H4 (cell line): ENCODE measurements at places on chromosomes 11 and 22.

- no peak for DNase-seq
Observed at GRCh38 chr11:114031246-114031966, 28.1 kb upstream of the ZBTB16 start.

GRCh38 chr22:36455571-36456463, 25.6 kb downstream of the TXN2 start:
- DNase-seq = no peak

- no peak for DNase-seq
Observed at GRCh38 chr11:105371311-105371710, 231.7 kb upstream of the CARD18 start.

DNA sequence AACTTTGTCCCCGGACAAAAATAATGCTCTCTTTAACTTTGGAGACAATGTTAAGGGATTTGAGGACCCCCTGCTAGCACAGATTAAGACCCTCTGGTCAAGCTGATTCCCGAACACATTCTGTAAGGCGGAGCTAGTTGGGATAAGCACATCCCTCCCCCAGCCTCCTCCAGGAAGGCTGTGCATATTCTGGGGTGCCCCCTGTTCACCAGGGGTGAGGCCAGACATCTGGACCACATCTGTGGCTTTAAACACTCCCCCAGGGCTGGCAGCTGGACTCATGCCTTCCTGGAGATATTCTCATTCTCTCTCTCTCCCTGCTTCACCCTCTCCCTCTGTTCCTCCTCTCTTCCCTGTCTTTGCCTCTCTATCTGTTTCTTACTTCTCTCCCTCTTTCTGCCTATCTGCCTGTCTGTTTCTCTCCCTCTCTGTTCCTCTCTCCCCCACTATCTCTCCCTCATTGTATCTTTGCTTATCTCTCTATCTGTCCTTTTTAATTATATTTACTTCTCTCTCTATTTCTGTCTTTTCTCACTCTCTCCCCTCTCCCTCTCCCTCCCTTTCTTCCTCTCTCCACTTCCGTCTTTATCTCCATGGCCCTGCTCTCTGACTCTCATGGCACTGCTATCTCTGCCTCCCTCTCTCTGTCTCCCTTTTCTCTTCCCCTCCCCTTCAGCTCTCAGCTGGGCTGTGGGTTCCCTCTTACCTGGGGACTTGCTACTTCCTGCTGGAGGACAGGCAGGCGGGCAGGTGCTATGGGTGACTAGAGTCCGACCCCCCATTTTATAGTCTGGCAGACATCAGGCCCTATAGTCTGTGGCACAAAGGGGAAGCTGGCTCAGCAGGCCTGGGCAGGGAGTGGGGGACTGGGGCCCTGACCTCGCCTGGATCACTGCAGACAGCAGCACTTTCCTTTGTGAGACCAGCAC, at the start of gene CRYBB1:
Gene CRYBB1, minus strand, starts transcription at position 757 of the 929 bp plus-strand sequence. CDS start 1,708 bp downstream, outside the sequence.
- DNase-seq = no peak

GRCh38 chr11:21896216-21896615, 296.7 kb upstream of the ANO5 start:
- no peak for DNase-seq

DNA sequence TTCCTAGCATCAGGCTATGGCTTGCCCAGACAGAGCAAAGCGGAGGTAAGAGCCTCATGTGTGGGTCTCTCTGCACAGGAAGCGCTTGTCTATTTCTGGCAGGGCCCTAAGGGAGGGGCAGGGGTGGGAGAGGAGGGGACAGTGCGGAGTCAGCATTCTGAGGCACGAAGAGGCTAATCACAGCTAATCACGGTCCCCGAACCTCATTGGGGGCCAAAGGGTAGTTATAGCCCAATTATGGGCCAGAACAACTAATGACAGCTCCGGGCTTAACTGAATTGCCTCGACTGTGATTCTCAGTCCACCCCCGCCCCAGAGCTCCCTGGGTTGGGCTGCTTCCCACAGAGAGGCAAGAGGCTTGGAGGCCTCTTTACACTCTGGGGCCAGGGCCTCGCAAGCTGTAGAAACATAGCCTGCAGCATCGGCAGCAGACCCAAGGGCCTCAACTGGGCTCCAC, 72.7 kb upstream of the PRDM11 start:
- no peak for DNase-seq

GRCh38 chr11:73330569-73331093, 22.6 kb downstream of the ARHGEF17 start:
- no peak for DNase-seq

- DNase-seq = no peak
Observed at GRCh38 chr22:44271732-44272400, 40.9 kb downstream of the SHISAL1 start.

- no peak for DNase-seq
Observed at GRCh38 chr22:41171996-41172395, 33.1 kb upstream of the L3MBTL2 start.

DNA sequence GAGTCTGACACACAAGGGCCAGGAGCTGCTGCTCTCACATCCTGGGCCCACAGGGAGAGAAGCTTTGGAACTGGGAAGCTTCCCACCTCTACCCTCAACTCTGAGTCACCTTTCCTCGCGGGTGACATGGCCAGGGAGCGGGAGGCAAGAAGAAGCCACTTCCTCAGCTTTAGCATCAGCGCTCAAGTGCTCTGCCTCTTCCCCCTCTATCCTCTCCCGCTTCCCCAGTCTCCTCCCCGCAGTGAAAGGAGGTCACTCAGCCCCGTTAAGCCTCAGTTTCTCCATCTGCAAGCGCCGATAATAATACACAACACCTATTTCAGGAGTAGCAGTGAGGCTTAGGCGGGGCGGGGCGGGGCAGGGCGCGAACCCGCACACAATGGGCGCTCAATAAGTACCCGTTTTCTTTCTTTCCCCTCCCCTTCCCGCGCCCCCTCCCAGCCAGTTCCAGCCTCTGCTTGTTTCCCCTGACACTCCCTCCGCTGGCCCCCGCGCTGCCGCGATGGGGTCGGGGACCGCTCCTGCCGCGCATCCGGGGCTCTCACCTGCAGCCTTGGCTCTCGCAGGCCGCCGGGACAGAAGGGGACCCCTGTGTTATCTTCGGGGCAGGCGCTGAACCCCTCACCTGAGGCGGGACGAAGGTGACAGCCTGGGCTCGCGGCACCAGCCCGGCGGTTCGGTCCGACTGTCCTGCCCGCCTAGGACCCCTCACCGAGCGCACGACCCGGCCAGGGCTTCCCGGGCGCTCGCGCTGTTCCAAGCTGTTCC, 892 bp downstream of the GDPD5 start:
- no peak for DNase-seq

DNA sequence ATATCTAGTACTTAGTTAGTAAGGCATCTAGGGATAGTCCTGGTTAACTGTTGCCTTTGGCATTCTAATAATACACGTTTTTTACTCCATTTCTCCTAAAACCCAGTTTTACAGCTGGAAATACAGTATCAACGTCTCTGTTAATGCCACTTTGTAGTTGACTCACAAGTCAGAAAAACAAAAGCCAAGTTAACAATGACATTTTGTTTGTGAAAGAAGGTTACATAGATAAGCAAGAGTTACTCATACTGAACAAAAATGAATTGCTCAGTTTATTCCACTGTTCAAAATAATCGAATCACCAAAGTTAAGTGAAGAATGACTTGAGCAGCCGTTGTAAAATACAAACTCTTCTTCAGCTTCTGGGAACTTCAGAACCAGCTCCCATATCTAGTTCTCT, 540.3 kb downstream of the ETS1 start:
- no peak for DNase-seq

- no peak for DNase-seq
Observed at GRCh38 chr22:27462190-27462589, 339.4 kb downstream of the MN1 start.

DNA sequence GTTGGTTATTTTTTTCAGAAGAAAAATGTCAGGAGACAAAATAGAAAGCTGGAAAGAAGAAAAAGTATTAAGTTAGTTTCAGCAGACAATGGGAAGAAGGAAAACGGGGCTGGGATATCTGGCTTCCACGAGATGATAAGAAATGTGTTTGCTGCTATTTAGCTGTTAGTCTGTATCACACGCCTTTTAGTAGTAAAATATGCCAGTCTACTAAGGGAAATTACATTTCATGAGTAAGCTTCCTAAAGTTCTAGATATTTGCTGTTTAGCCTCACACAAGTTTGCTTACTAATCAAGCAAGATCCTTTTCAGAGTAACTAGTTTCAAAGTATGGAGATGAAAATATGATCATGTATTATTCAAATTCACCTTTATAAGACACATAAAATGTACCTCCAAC, 1.5 kb downstream of the OR51B4 start:
- DNase-seq = no peak

- peak; percentile 16 for DNase-seq
Observed at GRCh38 chr22:45830531-45831245, 146.3 kb downstream of the WNT7B start.

- no peak for DNase-seq
Observed at GRCh38 chr22:23093051-23093788, 22.9 kb downstream of the GNAZ start.

DNA sequence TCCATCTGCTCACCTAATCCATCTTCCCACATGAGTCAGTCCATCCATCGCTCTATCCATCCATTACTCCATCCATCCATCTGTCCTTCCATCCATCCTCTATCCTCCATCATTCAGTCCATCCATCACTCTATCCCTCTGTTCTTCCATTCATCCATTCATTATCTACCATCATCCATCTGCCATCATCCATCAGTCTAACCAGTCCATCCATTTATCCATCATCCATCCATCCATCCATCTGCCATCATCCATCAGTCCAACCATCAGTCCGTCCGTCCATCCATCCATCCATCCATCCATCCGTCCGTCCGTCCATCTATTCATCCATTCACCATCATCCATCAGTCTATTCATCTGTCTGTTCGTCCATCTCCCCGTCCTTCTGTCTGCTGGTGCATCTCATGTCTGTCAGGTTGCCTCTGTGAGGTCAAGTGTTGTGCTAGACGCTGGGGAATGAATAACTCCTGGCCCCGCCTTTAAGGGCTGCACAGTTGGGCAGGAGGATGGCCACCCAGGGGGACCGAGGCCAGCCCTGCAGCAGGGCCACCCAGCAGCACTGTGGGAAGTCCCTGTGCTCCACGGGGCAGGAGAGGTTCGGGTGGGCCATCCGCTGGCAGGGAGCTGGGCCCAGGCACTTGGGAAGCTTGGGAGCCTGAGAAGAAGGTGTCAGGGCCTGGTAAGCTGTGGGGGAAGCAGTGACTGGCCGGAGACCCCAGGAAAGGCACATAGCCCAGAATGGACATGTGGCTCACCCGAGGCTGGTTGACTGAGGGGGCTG, 137.1 kb downstream of the CTTN start:
- DNase-seq = no peak

DNA sequence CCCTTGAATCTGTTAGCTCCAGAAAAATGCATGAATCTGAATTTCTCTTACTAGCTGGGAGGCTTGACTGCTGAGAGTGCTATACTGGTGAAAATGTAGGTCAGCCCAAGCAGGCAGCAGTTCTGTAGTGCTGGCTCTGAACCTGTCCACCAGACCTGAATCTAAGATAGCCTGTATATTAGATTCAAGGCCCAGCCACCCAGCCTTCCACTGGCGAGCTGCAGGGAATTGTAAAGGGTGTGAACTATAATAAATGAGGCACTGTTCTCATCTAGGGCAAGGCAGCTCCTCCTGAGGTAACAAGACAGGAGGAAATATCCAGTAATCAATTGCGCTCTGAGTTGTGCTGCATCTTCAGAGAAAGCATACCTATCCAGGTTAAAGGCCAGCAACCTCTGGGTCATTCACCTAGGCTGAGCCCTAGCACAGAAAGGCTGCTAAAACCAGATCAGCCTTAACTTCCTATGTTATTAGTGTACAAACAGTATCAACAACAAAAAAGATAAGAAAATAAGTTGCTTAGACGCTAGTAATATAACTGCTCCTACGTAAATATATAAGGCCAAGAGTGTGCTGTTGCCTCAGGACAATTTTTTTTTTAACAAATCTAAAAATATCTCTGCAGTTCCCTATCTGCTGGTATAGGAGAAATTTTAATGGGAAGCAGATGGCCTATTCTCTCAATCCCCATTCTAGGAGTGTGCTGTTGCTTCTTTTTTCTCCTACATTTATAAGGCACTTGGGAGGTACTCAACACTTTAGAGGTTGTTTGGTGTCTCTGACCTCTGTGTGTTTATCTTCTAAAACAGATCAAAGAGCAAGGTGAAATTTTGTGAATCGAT, 63.0 kb downstream of the RELT start:
- DNase-seq = no peak
